ENCODE measurements at places on chromosomes 2 and 18.

DNA sequence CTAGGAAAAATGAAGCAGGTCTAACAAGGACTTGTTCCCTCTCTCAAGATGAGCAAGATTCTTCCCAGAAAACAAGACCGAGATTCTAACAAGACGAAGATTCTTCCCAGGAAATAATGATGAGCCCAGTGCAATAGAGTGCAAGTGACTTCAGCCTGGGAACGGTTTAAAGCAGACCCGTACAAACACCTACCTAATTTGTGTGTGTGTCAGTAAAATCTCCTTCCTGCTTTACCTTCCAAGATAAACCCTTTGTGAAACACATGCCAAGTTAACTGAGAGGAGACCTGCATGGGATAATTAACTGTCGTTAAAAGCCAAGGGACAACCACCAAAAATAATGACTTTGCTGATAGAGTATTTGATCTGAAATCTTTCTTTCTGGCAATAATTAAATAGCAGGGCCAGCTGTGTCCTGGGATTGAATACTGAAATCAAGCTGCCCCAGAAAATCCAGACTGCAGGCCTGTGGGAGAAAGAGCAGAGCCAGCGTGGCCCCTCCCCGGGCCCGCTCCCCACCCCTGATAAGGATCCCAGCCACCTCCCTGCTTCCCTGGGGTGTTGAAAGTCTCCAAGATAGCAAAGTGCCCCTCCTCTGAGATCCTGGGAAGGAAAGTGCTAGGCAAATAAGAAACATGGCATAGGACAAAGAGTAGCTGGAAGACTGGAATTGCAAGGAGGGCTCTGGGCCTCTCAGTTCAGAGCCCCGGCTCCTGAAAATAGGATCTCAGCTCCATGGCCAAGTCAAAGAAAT, 145.5 kb downstream of the CYP26B1 start:
- DNase-seq = no peak

GRCh38 chr2:10080536-10081304, 509 bp upstream of the CYS1 start:
- no peak for DNase-seq

GRCh38 chr2:139271149-139271548, 491.0 kb upstream of the NXPH2 start:
- DNase-seq = no peak

GRCh38 chr18:56973487-56973886, 173.4 kb upstream of the BOD1L2 start:
- no peak for DNase-seq

DNA sequence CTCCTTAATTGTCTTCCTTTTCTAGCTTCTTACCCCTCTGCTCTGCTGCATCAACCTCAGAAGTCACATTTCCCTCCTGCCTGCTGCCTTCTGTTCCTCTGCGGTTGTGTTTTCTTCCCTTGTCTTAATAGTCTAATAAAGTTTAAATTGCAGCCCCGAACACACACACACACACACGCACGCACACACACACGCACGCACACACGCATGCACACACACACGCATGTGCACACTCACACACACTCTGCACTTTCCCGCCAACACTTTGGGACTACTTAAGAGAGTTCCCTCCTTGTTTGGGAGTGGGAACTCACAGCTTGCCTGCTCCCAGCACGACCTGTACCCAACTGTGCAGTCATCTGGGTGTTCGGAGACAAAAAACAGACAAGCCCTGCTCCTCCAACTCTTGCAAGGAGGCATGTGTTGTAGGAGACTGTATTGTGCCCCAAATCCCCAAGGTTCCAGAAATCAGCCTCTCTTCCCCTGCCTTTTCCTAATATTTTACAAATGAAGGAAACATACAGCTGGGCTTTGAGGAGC, 99.1 kb downstream of the SETBP1 start:
- DNase-seq = no peak

DNA sequence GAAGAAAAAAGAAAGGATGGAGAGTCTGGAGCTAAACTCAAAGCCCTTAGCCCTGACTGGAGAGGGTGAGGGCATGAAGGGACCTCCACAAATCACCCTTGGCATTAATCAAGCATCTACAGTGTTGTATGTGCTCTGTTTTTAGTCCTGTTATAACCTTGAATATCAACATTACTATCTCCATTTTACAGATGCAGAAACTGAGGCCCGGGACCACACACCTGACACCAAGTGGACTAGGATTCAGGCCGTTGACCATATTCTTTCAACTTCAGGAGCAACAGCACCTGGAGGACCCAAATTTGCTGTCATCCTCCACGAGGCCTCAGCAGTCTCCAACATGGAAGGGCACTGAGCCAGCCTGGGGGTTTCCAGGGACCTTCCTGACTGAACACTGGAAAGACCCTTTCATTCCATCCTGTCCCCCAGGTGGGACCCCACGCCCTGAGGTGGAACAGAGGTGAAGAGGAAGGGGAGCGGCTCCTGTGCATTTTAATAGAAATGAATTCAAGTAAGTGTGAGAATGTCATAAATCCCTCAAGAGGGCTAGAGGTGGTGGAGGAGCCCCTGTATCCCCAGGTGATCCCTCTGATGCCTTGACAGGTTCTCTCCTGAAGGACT, 41.0 kb downstream of the SERTAD2 start:
- DNase-seq = no peak

- DNase-seq = no peak
These were observed 124.0 kb downstream of the MAIP1 start for GRCh38 chr2:200079356-200079755.

- DNase-seq = no peak
These were observed 597.1 kb upstream of the CHAC2 start for GRCh38 chr2:53170466-53170865.

GRCh38 chr2:200747668-200748618, 63.8 kb upstream of the BZW1 start:
- DNase-seq = peak; percentile 14

- DNase-seq = no peak
These were observed 33.2 kb downstream of the ZNF236 start for GRCh38 chr18:76855594-76855993.

DNA sequence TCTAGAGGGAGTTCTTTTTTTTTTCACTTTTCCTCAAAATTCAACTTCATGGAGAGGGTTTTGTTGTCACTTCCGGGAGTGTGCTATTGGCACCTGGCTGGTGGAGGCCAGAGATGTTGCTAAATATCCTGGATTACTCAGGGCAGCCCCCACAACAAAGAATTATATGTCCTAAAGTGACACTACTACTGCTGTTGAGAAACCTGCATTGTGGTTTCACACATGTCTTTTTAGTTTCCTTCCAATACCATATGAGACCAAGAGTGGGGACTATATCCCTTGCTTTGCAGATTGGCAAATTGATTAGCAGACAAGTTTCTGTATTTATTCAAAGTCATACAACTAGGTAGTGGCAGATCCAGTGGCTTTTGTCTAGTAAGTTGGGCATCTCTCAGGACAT, 826.8 kb downstream of the TRIB2 start:
- no peak for DNase-seq

- DNase-seq = no peak
These were observed 781.9 kb upstream of the ID2 start for GRCh38 chr2:7899923-7900322.

DNA sequence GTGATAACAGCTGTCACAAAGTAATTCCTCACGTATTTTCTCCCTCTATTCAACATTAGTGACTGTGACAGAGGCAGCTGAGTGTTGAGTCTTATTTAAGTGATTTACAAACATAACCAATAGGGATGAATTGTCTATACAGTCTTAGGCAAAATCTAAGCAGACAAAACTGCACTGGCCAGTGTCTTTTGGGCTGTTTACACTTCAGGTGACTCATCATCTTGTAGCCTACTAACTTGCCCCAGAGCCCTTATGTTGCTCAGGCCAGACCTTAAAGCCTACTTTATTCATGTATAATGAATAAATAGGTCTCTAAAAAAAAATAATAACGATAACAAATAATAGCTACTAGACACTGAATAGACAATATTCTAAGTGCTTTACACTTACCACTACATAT, 17.2 kb downstream of the THOC1 start:
- no peak for DNase-seq

DNA sequence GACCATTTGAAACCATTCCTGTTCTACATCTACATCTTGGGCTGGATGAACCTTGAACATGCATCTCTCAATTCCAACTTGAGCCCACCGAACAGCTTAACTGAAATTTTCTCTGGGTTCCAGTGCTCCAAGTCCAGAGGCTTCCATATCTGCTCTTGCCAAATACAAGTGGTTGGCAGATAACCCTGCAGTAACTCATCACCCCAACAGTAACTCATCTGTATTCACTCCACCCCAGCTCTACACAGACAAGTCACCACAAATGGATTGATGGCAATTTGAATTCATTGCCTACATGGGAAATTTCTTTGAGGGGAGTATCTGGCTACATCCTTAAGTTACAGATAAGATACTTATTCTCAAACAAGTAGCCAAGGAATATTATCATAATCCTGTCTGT, 502.4 kb upstream of the TNP1 start:
- DNase-seq = no peak

- DNase-seq = no peak
These were observed 11.2 kb upstream of the SP5 start for GRCh38 chr2:170703776-170704476.

- DNase-seq = no peak
These were observed 222.5 kb downstream of the DLGAP1 start for GRCh38 chr18:4232656-4233055.

- no peak for DNase-seq
These were observed 37.1 kb upstream of the DARS1 start for GRCh38 chr2:136022396-136023146.

GRCh38 chr2:182554950-182555349, 128.1 kb upstream of the PDE1A start:
- DNase-seq = no peak

GRCh38 chr2:11681722-11682589, 12.0 kb upstream of the NTSR2 start:
- DNase-seq = peak; percentile 42

DNA sequence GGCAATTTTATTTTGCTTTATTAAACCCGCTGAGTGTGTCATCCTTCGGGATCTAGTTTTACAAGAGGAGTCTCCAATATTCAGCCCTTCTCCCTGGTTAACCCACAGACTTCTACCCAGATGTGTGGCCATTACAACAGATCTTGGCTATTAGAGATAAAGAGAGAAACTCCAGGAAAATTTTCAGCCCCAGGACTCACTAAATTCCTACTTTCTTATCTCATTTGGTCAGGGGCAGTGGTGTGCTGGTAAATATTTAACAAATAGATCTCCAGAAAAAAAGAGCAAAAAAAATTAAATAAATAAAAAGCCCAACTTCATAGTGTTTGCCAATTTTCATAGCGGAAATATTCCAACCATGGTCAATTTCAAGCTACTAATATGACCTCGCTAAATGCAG, 168.4 kb downstream of the RND3 start:
- DNase-seq = no peak

- DNase-seq = peak; percentile 49
These were observed at the start of gene BCL2 for GRCh38 chr18:63319383-63320122. Gene BCL2, minus strand, starts transcription at chr18:63319769.

GRCh38 chr18:23689031-23689615, at the start of gene LAMA3:
Gene LAMA3, plus strand, starts transcription at chr18:23689453. Its CDS starts 231 bp downstream, at chr18:23689684.
- DNase-seq = peak; percentile 51

- DNase-seq = no peak
These were observed 43.9 kb upstream of the DNAH7 start for GRCh38 chr2:196112418-196113034.

DNA sequence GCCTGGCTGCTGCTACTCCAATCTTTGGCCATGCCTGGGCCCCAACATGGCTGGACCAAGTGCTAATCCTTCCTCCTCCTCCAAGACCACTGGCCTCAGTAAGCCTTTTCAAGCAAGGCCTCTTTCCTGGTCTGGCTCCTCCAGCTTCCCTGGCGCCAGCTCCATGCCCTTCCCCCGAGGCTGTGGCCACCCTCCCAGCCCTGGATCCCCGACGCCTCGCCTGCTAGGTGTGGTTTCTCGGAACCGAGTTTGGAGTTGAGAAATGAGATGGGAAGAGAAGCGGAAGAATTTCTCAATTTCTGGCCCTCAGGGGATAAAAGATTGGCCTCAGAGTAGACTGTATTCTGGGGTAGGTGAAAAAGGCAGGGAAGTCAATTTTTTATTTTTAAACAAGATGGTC, 46.4 kb downstream of the ADCY3 start:
- no peak for DNase-seq

DNA sequence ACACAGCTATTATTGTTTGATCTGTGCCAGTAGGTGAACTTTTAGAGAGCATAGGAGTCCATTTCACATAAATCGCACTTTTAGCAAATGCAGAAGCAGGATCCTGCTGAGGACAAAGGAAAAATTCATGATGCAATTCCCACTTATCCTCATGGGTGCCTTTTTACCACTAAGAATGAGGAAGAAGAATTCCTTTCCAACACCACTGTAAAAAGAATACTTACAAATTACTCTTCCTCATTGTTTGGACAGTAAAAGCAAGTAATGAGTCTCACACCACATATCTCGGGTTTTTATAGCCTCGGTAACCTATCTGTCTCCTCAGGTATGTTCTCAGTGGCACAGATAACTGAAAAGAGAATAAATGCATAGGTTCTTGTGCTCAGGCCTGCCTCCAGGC, 238.5 kb downstream of the MTX2 start:
- no peak for DNase-seq

GRCh38 chr2:44786045-44786816, 155.3 kb upstream of the SIX3 start:
- no peak for DNase-seq

Measured in NCI-H526 treated with DMSO at 0.1 percent for 48 hours (cell line).